ENCODE measurements at places on chromosomes 2 and 18.

DNA sequence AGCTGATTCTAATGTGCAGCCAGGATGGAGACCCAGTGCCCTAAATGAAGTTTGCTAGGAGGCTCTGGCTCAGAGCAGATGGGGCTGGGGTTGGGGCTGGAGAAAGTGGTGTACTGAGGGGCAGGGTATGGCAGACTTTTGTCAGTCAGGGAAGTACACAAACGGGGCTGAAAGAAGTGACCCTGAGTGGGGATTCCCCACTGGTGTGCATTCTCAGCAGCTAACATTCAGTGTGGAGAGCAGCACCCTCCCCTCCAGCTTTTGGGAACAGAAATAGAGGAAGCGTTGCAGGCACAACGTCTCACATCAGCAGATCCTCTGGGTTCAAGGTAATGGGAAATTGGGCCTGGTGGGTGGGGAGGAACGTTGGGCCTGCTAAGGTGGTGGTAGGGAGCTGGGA, 89.1 kb upstream of the GCFC2 start:
- DNase-seq, result no peak

DNA sequence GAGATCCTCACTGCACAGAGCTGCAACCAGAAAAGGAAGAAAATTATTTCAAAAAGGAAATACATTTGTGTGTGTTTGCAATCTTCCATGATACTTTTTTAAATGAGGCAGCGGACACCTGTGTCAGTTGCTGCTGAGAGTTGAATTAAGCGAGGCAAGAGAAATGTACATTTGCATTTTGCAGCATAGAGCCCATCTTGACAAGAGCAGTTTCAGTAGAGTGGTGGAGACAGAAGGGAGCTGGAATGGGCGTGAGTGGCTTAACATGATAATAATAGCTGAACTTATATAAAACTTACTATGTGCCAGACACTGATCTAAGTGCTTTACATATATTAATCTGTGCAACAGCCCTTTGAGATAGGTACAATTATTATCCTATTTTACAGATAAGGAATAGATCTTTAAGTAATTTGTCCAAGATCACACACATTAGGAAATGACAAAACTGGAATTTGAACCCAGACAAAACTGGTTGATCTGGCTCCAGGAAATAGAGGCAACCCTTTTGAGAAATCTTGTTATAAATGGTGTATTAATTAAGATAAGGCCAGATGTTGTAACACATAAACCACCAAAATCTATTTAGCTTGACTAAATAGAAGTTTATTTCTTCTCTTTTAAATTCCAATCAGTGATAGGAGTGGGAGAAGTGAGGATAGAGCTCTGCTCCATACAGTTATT, 68.7 kb downstream of the SDC1 start:
- no peak for DNase-seq

GRCh38 chr2:29841386-29842004, 79.9 kb downstream of the ALK start:
- DNase-seq, result peak; percentile 12

GRCh38 chr2:221005338-221005737, 566.8 kb downstream of the EPHA4 start:
- DNase-seq, result no peak

Measured in HFFc6 (cell line).